ENCODE measurements at places on chromosomes 5 and 9. TPM values are rescaled to one million over a fixed set of nuclear protein-coding genes. Genes with fewer than 3 reads are reported as not detected.

GRCh38 chr9:16352791-16353401 lies 517.6 kb downstream of the BNC2 start:
- no peaks in the 10 kb centered on the region for H3K36me3 ChIP-seq
- no peaks in the 10 kb centered on the region for H3K4me1 ChIP-seq
- no peak overlapping the region for H3K4me3 ChIP-seq
- H3K27ac ChIP-seq, result no peak overlapping the region
- no peak for DNase-seq

GRCh38 chr5:100517301-100517974 lies 17.7 kb upstream of the FAM174A start:
- no peaks in the 10 kb centered on the region for H3K4me1 ChIP-seq
- no peak for DNase-seq
- H3K27ac ChIP-seq, result no peak overlapping the region
- no peak overlapping the region for H3K4me3 ChIP-seq

GRCh38 chr9:2281803-2282185 lies 266.6 kb downstream of the SMARCA2 start:
- no peaks in the 10 kb centered on the region for H3K4me1 ChIP-seq
- DNase-seq, result no peak
- no peak overlapping the region for H3K27ac ChIP-seq
- H3K36me3 ChIP-seq, result no peaks in the 10 kb centered on the region

DNA sequence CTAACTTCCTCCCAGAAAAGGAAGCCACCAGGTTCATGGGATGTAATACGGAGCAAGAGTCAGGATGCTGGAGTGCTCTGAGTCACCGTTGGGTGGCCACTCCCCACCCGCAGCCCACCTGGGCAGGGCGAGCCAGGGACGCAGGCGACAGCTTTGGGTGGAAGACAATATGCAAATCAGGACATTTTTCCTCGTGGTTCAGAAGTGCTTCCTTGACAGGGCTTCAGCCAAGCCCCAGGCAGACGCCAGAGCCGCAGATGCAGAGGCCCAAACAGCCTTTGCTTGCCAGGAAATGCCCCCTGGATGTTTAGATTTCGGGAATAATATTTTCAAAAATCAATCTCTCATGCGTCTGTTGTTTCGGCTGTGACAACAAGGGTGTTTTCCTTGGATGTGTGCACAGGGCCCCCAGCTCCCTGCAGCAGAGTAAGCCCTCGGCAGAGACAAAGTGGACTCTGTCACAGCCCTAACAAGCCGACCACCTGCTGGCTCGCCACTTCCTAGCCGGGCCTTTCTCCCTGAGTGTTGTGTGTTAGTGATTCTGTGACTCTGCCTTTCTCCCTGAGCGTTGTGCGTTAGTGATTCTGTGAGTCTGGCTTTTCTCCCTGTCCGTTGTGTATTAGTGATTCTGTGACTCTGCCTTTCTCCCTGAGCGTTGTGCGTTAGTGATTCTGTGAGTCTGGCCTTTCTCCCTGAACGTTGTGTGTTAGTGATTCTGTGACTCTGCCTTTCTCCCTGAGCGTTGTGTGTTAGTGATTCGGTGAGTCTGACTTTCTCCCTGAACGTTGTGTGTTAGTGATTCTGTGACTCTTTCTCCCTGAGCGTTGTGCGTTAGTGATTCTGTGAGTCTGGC lies 11.8 kb upstream of the SLC9A3 start:
- DNase-seq, result no peak
- no peaks in the 10 kb centered on the region for H3K36me3 ChIP-seq
- H3K27me3 ChIP-seq, result peaks cover 9% of the 10 kb centered on the region
- peaks cover 10% of the 10 kb centered on the region for H3K4me1 ChIP-seq
- no peak overlapping the region for H3K4me3 ChIP-seq

DNA sequence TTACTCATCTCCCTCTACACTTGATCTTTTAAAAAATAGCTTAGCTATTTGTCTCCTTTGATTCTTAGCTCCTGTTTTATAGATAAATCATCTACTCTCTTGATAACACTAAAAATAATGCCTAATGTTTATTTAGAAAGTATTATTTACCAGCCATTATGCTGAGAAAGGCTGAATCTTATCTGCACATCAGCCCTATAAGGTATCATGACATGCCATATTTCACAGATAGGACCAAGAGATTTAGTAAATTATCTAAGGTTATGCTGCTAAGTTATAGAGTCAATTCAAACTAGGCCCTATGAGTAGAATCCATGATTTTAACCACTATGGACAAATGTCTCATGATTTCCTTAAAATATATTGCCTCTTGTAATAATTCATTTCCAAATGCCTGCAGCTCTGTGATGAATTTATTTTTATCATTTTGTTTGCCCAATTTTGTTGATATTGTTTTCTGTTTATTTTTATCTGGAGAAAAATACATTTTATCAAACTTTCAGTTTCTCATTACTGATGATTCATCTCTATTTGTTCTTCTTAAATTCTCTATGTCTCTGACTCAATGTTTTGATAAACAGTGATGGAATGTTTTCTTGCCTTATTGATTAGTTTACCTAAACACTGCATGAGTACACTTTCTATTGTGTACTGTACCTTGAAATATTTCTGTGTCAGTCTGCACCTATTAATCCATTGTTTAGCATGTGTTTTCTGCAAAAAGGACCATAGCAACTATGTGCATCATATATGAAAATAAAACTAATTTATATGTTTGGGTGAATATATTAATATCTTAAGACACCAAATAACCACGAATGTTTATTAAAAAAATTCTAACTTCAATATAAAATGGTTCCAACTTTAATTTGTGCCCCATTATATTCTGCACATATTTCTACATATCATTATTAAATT lies 300.8 kb downstream of the CDH9 start:
- H3K36me3 ChIP-seq, result no peaks in the 10 kb centered on the region
- no peaks in the 10 kb centered on the region for H3K27me3 ChIP-seq
- DNase-seq, result no peak
- H3K4me1 ChIP-seq, result no peaks in the 10 kb centered on the region

GRCh38 chr9:14710804-14711203 lies 11.7 kb downstream of the CER1 start:
- no peaks in the 10 kb centered on the region for H3K4me1 ChIP-seq
- no peaks in the 10 kb centered on the region for H3K36me3 ChIP-seq
- H3K27ac ChIP-seq, result no peak overlapping the region
- no peak overlapping the region for H3K4me3 ChIP-seq

FBP2 gene
- not detected for total RNA-seq

CARD6 gene
- total RNA-seq, result 0.11 TPM

FSTL4 gene
- total RNA-seq, result 0.06 TPM

MAP1B gene
- total RNA-seq, result 258 TPM

PRKAA1 gene
- 21.5 TPM for total RNA-seq

DBH gene
- total RNA-seq, result not detected
